Activated CD8-positive, alpha-beta memory T cell treated with anti-CD3 and anti-CD28 coated beads for 4 hours (primary cell): ENCODE measurements at places on chromosomes 4 and X.

DNA sequence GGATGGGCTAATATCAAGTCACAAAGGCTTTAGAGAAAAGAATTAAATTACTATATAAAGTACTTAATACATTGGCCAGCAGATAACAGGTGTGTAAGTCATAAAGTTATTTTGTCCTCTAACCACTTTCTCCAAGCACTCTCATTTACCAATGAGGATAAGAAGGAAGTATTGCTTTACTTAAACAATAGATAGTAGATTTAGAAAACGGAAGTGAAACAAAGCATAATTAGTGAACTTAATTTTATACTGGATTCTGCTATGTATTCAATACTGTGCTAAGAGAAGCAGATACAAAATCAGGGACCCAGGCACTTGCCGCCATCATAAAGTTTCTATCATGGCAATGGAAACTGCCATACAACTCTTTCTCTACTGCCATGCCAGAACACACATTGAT is 24.0 kb downstream of the AFM start:
- no peak for DNase-seq

GRCh38 chrX:119981286-119982070 is 37.9 kb upstream of the NKAP start:
- DNase-seq: no peak

DNA sequence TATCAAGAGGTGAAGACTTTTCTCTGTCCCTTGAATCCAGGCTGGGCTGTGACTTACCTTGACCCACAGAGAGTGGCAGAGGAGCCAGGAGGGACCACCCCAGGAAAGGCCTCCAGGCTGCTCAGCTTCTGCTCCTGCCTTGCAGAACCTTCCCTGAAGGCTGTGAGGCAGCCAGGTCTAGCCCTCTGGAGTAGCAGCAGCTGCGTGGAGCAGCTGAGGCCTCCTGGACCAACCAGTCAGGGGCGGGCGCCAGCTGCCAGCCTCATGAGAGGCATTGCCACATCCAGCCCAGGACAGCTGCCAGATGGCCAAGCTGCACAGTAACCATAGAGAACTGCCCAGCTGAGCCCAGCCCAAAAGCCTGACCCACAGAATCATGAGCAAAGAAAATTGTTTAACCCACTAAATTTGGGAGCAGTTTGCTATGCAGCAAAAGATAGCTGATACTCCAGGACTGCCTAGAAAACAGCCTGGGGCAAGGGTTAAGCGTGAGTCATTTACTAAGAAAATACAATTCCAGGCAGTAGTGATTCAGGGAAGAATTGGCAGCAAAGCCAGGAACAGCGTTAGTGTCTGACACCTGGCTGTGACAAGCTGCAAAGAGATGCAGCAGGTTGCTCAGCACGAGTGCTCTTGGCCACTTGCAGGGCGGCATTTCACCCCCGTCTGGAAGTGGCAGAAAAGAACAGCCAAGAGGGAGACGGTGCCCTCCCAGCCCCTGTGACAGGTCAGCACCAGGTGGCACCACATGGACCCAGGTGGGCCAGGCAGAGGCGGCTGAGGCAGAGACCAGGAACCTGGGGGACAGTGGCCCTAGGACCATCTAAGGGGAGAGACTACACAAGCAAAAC is 14.7 kb upstream of the PDE6B start:
- no peak for DNase-seq

- DNase-seq: no peak
These were observed 32.1 kb downstream of the NDUFB11 start for GRCh38 chrX:47112316-47112954.

- no peak for DNase-seq
These were observed 41.5 kb upstream of the FHDC1 start for GRCh38 chr4:152894673-152895072.

- DNase-seq: no peak
These were observed 223.7 kb downstream of the FGF13 start for GRCh38 chrX:138487866-138488265.

DNA sequence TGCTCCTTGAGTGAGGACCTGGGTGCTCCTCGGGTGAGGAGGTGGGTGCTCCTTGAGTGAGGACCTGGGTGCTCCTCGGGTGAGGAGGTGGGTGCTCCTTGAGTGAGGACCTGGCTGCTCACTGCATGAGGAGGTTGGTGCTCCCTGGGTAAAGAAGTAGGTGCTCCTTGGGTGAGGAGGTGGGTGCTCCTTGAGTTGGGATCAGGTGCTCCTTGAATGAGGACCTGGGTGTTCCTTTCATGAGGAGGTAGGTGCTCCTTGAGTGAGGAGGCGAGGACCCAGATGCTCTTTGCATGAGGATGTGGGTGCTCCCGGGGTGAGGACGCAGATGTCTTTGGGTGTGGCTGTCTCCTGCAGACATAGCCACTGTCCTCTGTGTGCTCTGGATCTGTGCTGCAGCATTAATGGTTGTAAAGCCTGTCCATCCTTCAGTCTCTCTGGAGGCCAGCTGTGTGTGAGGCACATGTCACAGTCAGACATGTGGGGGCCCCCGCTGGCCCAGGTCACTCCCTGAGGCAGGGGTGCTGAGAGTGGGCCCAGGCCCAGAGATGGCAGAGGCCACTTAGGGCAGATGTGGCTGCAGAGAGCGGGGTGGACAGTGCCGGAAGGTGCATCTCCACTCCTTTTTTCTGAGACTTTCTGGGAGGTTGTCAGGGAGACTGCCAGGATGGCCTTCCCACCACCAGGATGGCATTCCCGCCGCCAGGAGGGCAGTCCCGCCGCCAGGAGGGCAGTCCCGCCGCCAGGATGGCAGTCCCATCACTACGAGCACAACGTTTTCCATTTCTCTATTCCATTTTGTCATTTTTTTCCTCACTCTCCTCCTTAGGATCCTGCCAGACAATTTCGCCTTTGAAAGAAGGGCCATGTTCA is 101.8 kb downstream of the HMX1 start:
- DNase-seq: no peak

GRCh38 chr4:152065545-152065944 is 304.7 kb upstream of the GATB start:
- DNase-seq: no peak

DNA sequence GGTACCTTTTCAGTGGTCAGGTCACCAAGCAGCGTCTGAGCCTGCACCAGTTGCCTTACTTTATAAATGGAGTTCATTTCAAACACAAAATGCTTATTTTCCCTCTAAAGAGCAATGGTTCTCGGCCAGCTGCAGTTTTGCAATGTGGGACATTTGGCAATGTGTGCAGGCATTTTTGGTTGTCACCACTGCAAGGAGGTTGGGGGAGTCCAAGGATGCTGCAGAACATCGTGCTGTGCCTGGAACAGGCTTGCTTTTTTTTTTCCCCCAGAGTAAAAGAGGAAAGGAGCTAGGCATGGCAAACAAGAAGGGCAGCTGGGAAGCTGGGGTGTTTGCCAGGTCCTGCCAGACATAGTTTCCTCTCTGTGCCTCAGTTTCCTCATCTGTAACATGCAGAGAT is 115.6 kb downstream of the GPR143 start:
- no peak for DNase-seq

DNA sequence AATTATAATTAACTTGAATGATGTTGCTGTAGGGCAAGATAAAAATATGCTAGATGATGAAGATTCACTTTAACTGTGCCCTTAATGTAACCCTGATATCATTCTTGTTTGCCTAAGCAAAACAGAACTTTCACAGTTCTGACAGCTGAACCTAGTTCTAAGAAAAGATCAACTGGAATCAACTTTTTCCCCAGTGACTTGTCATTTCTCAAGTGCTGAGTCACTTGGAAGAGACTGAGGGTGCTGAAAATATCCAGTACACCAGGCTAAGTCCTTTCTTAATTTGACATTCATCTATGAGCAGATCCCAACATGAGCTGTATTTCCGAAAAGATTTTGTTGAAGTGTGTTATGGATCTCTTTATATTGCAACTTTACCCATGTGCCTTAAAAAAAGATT is 140.4 kb downstream of the MID1IP1 start:
- no peak for DNase-seq

GRCh38 chr4:98289375-98289774 is 28.2 kb downstream of the RAP1GDS1 start:
- DNase-seq: no peak

DNA sequence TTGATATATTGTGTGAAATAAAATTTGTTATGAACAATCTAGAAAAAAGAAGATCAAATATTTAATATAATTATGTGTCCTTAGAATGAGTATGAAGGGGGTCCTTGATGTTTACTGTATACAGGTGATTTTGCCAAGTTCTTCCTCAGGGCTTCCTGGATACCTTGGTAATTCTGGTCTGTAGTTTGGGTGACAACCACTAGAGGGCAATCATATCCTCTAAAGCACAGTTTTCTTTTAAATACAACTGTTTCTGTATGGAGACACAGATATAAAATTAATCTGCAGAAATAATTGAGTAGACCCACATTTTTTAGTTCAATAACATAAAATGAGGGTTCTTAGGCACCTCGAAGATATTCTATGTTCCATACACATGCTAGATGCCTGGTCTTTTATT is 157.7 kb downstream of the SPANXN1 start:
- no peak for DNase-seq

GRCh38 chr4:153434190-153434589 is 32.0 kb upstream of the TMEM131L start:
- no peak for DNase-seq

DNA sequence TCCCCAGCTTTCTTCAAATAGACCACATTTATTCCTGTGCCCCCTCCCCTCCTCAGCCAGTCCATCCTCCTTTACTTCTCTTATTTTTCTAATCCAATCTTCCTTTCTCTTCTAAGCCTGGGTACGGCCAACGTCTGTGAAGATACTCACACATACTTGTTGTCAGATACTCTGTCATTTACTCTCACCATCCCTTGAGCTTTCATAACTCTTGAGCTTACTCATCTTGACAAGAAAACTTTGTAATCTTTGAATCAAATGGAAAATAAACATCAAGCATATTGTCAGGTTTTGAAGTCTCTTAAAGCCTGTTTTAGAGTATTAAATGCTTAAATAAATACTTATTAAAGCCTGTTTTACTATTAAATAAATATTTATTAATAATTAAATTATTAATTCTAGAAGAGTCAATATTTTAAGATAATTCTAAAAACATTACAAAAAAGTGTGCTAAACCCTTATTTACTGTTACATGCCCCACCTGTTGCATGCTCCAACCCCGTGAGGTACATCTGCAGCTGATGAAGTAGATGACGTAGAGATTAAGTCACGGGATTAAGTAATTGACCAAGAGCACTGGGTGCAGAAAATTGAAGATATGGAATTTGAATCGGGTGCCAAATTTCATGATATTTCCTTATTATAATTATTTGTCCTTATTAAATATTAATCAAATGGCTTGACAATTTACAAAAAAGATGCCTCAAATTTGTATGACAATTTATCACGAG is 1.5 kb upstream of the TRIML2 start:
- no peak for DNase-seq

- DNase-seq: no peak
These were observed 112.5 kb downstream of the MID1 start for GRCh38 chrX:10507876-10508275.

DNA sequence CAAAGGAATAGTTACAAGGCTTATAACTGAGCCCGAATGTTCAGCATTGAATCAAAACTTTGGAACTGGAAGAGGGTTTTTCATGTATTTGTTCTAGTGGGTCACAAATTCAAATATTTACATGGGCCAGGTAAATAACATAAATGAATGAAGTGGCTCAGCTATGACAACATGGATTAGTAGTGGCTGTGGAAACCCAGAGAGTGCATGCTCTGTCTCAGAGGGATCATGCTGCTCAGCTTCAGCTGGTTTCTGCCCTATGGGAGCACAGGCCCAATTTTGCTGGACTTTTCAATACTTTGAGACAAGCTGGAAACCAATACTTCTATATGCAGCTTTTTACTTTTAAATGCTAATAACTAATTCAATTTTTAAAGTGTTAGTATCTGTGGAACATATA is 394.0 kb upstream of the TEX13C start:
- no peak for DNase-seq

- no peak for DNase-seq
These were observed 85.9 kb upstream of the UGT8 start for GRCh38 chr4:114512595-114513295.

GRCh38 chr4:52966781-52967180 is 104.7 kb downstream of the RASL11B start:
- no peak for DNase-seq

DNA sequence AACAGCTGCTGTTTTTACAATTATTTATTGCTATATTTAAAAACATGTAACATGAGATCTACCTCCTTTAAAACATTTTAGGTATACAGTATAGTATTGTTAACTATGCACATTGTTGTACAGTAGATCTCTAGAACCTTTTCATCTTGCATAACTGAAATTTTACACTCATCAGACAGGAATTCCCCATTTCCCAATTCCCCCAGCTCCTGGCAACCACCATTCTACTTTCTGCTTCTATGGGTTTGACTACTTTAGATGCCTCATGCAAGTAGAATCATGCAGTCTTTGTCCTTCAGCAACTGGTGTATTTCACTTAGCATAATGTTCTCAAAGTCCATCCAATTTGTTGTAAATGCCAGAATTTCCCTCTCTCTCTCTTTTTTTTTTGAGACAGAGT is 9.7 kb upstream of the LSM6 start:
- DNase-seq: no peak

DNA sequence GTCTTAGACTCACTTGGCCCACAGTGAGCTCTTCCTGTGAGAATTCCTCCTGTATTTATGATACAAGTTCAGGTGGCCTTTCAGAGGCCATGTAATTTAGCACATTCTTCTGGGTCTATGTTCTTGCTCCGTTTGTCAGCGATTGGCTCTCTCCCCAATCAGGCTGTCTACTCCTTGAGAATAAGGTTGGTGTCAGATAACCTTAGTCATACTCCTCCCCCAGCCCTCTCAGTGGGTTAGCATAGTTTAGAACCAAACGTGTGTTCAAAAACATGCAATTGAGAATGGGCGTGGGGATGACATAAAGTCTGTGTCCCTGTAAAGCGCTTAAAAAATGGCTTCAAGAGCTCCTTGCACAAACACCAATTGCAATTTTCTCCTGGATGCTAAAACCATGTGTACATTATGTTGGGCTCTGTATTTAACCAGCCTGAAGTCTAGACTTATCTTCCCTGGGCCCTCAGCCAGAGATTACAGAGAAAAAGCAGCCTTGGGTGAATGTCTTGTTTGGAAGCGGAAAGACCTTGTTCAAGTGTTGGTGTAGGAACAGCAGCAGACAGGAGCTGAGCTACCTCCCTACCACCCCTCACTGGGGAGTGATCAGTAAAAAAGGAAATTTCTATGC is 9.9 kb upstream of the CT47C1 start:
- DNase-seq: no peak

DNA sequence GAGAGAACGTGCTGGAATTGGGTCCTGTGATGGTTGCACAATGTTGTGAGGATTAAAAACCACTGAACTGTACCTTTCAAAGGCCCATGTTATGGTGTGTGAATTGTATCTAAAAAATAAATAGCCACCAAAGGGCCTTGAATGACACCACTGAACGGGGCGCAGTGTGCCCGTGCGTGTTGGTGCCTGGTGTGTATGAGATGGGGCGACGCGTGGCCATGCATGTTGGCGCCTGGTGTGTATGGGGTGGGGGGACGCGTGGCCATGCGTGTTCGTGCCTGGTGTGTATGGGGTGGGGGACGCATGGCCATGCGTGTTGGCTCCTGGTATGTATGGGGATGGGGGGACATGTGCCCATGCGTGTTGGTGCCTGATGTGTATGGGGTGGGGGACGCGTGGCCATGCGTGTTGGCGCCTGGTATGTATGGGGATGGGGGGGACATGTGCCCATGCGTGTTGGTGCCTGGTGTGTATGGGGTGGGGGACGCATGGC is 66.6 kb upstream of the HELT start:
- no peak for DNase-seq

GRCh38 chr4:3363411-3364141 is 70.8 kb downstream of the RGS12 start:
- no peak for DNase-seq
